ENCODE measurements at places on chromosomes 7 and 10.

GRCh38 chr7:74029991-74030415 is 2.0 kb downstream of the ELN start:
- no peak for DNase-seq

DNA sequence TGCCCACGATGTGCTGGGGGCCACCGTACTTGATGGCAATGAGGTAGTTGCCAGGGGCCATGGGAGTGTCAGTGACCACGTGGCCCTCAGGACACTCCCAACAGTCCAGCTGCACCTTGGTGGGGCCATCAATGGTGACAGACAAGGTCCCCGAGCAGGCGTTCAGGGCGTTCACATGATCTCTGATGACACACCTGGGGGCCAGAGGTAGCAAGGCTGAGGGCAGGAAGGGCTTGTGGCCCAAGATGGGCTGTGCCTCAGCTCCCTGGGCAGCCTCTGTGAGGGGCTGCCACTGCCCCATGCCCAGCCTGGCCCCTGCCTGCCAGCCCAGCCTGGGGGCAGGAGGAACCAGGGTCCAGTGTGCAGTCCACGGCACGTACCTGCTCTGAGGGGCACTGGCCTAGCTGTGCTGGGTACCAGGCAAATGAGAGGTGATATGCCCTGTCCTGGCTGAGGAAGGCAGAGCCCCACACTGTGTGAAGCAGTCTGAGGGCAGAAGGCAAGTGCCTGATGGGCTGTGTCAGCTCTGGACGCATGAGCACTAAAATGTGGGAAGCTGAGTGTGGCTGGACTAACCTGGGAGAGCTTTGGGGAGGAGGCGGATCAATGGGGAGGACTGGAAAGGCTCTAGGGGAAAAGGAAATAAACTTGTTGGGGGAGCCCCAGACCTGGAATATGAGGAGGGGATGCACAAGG is 3.5 kb upstream of the KCP start:
- no peak for DNase-seq

- no peak for DNase-seq
Observed at GRCh38 chr7:135704698-135705097, 23.3 kb downstream of the SLC13A4 start.

DNA sequence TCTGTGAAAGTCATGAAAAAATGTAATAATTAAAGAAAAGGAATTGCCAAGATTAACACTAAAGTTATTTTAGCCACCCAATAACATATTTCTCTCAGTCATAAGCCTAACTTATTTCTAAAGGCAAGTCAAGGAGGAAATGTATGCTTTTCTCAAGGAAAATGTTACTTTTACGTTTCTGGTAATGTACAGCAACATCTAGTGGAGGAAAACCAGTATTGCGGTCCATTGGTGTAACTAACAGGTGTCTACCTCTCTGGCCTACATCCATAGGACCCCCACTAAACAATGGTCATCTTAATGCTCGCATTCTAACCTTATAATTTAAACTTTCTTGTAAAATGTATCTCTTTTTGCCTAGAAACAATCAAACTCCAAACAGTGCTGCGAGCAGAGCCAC is 437.5 kb downstream of the KIF20B start:
- DNase-seq, result peak; percentile 2

DNA sequence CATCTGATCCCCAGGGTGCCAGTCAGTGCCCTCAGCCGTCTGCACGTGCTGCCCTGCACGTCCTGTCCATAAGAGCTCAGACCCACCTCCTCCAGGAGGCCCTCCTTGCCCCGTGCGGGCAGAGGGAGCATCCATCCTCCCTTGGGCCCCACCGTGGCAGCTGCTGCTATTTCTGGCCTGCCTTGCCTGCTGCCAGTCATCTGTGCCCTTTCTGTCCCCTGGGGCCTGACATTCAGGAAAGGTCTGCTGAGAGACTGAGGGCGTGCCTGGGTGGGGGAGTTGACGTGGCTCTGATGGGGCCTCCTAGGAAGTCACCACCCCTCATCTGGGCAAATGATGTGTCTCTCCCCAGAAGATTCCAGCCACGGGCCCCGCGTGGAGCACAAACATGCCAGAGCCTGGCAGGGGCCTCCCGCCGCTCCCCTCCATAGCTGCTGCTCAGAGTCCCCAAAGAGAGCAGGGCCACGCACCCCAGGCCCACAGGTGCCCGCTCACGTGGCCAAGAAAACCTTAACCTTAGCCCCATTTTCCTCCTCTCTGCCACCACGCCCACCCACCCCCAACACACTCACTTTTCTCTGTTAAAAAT is 21.8 kb downstream of the DPYSL4 start:
- DNase-seq, result no peak

- DNase-seq, result peak; percentile 66
Observed at GRCh38 chr10:118241229-118242137, 100.6 kb downstream of the FAM204A start.

GRCh38 chr7:124308384-124308783 is 275.5 kb upstream of the TMEM229A start:
- DNase-seq, result no peak

GRCh38 chr7:149292462-149292823 is 30.4 kb downstream of the ZNF783 start:
- no peak for DNase-seq

GRCh38 chr7:158414002-158414401 is 173.6 kb downstream of the PTPRN2 start:
- DNase-seq, result no peak

DNA sequence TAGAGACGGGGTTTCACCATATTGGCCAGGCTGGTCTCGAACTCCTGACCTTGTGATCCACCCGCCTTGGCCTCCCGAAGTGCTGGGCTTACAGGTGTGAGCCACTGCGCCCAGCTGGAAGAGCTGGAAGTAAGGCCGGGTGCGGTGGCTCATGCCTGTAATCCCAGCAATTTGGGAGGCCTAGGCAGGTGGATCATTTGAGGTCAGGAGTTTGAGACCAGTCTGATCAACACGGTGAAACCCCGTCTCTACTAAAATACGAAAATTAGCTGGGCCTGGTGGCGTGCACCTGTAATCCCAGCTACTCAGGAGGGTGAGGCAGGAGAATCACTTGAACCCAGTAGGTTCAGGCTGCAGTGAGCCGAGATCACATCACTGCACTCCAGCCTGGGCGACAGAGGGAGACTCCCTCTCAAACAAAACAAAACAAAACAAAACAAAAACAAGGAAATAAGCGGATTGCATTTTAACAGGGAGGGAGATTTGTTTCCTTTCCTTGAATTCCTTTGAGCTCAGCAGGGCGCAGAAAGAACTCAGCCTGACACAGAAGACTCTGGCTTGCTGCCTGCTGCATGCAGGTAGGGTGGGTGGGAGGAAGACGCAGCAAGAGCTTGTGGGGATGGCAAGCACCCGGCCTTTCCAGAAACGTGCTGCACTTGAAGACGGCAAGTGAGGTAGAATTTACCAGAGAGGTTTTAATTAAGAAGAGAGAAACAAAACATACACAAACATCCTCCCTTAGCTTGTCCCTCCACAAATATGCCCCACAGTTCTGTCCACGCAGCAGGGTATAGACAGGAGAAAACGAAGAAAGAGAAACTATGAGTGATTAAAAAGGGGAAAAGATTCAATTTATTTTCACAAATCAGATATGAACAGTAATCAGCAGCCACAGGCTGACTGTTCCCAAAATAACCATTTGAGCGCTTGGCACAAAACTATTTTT is 148.0 kb downstream of the RNF216 start:
- DNase-seq, result no peak

GRCh38 chr7:15123901-15124300 is 221.3 kb upstream of the DGKB start:
- DNase-seq, result no peak

DNA sequence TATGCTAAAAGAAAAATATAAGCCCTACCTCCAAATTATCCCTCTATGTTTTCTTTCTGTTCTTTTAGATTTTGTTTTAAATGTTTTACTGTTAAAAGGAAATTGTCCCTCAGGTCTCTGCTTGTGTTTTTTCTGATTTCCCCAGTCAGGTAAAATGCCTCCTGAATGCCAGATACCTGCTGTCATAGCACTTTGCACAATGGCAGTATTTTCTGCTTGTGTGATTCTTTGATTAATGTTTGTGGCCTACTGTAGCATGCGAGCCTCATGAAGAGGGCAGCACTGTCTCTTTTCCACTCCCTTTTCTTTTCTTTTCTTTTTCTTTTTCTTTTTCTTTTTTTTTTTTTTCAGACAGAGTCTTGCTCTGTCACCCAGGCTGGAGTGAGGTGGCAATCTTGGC is 71.2 kb downstream of the TEX36 start:
- DNase-seq, result no peak

DNA sequence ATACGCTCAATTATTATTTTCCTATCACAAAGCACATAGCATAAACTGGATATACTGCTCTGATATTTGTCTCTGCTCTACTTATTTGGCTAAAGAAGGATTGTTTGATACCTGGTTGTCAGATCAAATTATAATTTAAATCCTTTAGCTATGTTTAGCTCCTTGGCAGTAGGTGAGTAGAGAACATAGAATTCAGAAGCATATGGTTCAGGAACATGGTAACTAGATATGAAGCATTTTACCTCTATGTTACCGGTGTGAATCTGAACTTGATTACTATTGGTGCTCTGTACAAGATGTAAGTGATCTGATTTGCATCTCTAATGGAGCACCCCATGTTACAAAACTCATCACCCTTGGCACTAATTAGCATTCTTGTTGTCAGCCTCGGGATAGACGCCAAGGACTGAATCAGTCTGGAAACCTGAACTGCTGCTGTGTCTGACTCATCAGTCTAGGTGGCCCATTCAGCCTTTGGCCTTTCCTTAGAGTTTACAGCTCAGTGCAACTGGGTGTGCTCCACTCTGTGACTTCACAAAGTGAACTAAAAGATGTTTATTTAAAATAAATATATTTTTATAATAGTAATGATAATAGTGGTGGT is 12.3 kb upstream of the MYPN start:
- DNase-seq, result no peak

DNA sequence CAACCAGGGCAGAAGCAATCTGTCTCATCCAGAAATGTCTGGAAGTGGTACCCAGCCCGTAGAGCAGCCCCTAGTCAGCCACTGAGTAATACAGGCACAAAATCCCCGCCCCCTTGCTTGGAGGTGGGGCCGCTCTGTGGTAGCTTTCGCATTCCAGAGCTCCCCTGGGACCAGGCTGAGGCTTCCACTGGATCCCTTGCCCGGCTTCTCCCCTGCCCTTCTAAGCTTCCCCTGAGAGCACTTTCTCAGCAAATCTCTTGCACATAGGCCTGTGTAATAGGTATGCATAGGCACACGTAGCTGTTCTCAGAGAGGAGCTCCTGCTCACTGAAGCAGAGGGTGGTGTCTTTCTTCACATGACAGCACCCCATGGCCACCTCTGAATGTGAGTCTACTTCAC is 144.2 kb downstream of the BMS1 start:
- DNase-seq, result no peak
